Skeletal muscle cell (primary cell): ENCODE measurements at places on chromosomes 2 and 18.

DNA sequence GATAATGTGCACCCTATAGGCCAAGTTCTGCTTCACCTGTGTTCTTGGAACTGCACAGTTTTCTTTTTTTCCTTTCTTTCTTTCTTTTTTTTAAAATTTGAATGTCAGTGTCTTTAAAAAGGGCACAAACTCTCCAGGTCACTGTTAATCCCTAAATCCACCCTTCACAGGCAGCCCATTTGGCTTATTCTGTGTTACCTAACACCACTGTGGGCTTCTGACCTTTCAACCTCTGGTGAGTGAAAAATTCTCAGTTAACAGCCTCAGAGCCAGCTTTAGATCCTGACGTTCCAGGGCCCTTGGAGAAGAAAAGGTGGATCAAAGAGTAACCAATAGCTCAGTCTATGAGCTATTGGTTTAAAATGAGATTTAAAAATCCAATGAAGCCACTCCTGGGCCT, 6.8 kb upstream of the CETN1 start:
- no peak for DNase-seq

DNA sequence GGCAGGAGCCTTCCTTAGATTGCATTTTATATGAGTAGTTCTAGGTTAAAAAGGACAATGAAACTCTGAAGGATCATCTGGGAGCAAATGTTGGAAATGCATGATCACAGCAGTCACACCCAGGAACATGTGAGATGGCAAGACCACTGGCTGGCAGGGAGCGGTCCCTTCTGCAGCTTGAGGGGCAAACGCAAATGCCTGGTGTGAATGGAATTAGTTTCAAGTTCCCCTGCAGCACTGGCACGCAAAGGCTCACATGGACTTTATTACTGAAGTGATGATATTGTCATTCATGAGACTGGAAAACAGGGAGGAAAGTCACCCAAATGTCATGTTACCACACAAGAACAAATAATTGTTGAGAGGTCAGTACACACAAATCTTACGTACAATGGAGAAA, 223.3 kb downstream of the FBXO15 start:
- DNase-seq = no peak

DNA sequence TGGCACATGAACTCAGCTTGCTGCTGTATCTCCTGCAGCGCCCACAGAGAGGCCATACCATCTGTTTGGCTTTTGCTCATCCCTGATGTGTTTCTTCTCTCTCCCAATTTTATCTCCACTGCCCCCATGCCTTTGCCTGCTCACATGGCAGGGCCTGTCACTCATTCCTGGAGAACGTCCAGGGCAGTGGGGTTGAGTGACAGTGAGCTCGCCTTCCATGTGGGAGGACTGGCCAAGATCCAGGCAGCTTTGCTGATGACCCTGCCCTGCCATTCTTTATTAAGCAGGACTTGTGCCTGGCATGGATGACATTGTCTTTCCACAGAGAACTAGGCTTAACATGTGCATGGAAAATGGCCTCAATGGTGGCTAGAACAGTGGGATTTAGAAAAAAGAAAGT, 230.5 kb upstream of the THSD7B start:
- no peak for DNase-seq

DNA sequence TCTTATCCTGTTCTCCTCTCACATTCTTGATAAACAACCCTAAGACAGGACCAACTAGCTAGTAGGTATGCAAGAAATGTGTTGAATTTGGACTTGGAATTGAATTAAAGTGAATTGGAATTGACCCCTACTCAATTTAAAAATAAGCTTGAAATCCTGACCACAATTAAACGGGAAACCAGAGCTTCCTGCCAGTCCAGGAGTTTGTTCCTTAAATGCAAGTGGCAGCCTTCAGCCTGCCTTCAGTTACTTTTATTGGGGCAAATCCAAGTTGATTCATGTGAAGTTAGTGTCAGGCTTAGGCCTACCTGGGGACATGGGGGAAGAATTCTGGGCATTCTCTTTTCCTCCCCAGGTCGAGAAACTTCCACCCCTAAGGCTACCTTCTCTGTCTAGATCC, 457.6 kb downstream of the BCL11A start:
- no peak for DNase-seq

DNA sequence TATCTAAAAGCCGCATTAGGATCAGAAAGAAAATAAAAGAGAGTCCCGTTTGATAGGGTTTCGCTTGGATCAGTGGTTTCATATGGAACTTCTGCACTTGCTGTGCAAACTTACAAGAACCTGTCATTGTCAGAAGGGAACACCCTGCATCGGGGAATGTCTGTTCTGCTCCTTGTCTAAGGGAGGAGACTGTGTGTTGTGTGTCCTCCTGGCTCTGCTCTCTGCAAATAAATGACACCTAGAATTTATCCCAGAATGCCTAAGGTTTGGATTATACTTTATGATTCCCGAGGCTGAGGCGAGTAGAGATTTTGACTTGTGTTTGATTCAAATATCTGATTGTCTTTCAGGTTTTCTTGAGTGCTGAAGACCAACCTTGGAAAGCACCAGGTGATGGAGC, 785.1 kb downstream of the GALR1 start:
- DNase-seq = no peak

DNA sequence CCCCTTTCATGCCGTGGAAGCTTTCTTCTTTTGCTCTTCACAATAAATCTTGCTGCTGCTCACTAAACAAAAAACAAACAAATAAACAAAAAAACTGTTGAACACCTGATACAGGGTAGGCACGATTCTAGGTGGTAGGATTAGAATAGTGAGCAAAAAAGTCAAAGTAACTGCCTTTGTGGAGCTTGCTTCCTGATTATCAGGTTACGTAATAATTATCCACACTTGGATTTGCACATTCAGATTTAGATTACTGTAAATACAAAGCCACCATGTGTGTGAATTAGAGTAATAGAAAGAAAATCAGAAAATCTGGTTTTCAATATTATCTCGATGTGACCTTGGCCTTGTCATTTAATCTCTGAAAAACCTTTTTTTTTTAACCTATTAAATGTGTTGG, 307.1 kb downstream of the NRXN1 start:
- DNase-seq = no peak

DNA sequence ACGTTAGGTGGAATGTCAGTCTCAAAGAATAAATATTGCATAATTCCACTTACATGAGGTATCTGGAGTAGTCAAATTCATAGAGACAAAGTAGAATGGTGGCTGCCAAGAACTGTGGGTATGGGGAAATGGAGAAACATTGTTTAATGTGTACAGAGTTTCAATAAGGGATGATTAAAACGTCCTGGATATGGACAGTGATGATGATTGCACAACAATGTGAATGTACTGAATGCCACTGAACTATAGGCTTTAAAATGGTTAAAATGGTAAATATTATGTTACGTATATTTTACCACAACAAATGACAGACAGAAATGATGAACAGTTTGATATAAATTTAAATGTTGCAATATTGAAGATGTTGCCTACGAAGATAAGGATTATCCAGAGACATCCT, 602.0 kb upstream of the PKDCC start:
- no peak for DNase-seq

GRCh38 chr18:79512461-79513380, 117.0 kb downstream of the NFATC1 start:
- no peak for DNase-seq

- DNase-seq = no peak
Measured at GRCh38 chr2:50396298-50396631, 635.7 kb downstream of the NRXN1 start.

DNA sequence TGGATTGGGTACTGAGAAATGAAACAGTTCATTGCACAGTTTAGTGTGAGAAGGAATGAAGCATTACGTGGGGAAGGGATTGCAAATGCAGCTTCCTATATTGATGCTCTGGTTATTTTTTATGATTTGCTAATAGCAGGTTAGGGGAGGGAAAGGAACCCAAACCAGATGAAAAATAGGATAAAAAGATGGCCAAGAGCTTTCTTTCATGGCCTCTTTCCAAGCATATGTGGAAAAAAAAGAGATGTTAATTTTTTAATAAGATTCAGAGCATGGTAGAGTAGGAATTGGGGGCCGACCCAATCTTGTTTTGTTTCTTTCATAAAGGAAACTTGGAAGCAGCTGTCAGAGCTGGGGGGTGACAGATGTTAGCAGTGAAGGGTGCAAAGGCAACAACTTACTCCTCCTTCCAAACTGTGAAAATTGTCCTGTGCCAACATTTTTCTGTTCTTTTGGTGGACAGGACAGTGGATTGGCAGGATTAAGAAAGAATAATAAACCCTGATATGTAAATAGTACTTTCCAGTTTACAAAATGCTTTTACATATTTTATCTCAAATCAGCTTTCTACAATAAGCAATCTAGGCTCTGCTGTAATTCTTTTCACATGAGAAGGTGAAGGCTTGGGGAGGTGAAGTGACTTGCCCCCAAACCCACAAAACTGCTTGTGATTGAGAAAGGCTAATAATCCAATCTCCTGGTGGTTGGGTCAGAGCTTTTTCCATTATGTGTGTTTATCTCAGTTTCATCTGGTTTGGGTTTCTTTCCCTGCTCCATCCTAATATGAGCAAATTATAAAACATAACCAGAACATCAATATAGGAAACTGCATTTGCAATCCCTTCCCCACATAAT, 270.1 kb downstream of the ETAA1 start:
- DNase-seq = no peak

DNA sequence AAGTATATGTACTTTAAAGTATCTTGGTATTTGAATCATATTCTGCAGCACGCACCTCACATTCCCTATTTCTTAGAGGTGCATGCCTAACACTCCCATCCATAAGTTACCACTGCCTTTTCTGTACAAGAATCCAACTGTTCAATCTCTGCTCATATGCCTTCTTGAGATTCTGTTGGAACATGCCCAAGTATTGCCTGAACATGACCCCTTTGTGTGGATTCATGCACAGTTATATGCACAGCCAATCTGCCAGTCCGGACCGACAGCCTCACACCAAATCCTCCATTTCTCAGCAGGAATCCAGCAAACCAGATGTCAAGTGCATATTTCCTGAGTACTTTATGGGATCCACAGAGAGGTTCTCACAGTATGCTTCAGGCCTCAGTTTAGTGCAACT, 222.0 kb downstream of the TMEM182 start:
- no peak for DNase-seq

DNA sequence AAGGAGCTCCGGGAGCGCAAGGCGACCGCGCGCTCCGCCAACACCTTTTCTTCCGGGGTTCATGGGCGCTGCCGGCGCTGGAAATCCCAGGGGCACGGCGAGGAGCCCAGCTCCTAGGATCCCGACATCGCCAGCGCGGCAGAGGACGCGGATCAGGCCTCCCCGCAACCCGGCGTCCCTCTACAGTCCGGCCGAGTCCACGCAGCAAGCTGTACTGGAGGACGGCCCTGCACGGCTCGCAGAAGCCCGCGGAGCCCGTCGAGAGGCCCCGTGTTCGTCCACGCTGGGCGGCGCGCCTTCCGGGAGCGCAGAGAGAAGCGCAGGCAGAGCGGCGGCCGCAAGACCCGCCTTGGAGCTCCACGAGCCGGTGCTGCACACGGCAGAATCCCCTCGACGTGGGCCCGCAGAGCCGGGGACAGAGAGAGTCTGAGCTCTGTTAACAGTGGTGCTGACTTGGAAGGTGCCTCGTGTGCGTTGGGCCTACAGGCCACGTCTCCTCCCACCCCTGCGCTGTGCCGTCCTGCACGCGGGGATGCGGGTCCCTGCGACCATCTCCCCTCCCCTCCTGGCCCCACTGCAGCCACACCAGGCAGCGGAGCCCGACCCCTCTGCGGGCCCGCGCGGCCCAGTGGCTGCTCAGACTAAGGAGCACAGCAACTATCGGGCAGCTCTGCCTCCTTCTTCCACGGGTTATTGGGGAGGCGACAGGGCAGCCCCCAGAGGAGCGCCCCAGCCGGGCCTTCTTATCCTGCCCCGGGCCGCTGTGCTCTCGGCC, 28.1 kb upstream of the PTPN2 start:
- DNase-seq = no peak

DNA sequence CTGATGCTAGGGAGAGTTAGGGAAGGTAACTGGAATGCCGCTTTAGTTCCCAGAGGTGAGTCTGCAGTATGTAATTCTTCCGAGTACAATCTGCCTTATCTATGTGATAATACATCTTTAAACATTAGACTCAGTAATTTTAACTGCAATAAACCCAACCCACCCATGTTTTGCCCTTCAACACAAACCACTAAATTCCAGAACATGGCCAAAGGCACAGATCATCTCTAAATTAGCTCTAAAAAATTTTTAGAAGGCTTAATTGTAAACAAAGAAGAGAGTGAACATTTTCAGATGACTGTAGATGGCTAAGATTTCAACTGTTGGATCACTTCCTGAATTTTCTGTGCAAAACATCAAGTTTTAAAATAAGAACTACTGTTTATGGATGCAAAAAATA, 488.7 kb upstream of the ID2 start:
- no peak for DNase-seq

DNA sequence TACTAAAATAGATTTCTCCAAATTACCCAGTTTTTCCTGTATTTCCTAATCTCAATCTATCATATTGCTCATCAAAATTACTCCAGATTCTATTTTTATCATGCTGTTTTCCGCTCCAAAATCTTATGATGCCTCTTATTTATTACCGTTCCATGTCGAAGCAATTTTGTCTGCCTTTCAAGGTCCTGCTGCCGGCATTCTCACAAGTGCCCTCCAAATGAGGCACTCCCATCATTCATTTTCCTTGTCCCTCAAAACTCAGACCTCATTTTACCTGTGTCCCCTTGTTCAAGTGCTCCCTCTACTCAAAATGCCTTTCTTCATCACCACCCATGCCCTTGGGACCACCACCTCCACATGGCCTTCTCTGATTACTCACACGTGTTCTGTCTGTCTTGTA, 13.1 kb downstream of the NEB start:
- no peak for DNase-seq

GRCh38 chr2:216842636-216843035, 17.2 kb downstream of the TNP1 start:
- DNase-seq = no peak

DNA sequence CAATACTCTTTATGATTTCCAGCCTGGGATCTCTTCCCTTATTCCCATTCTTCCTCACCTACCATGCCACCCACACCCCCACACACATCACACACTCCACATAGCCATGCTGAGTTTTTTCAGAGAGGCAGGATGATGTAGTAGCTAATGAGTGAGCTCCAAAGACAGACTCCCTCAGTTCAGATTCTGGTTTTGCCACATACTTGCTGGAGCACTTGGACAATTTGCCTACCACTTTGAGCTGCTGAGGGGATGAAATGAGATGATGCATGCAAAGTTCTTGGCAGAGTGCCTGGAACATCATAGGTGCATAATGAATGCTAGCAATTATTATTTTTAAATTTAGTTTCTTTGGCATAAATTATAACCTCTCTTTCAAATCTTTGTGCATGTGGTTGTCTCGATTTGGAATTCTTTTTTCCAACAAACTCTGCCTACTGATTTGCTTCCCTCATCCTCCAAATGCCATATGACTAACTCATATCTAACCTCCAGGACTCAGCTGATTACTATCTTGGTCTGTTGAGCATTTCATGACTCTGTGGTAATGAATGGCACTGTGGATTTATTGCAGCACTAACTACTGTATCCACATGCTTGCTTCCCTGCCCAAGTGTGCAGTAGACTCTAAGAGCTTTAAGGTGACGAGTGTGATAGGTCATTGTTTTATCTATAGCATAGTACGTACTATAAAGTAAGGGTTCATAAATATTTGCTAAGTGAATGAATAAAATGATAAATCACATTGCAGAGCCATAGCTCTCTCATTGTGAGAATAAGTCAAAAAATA, 99.1 kb downstream of the TACR1 start:
- peak; percentile 28 for DNase-seq
